ENCODE measurements at places on chromosomes 1 and 21.
A peak's percentile ranks its signal among the peaks of the same experiment; 100 is the strongest.

DNA sequence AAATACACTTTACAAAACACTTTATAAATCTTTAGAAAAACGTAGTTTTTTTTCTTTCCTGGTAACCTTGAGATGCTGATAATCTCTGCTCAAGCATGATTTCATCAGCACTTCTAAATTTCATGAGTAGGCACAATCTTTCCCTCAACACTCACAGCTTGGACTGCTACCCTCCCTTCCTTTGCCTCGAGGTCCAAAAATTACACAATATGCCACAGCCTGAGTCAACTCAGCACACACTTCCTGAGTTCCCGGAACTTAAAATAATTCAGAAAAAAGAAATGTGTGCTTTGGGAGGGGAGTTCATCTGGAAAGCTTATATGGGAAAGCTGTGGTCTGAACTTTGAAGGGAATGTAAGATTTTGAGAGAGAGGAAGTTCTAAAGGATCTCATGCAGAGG, 5.9 kb downstream of the CLCA2 start:
- no peak for DNase-seq

DNA sequence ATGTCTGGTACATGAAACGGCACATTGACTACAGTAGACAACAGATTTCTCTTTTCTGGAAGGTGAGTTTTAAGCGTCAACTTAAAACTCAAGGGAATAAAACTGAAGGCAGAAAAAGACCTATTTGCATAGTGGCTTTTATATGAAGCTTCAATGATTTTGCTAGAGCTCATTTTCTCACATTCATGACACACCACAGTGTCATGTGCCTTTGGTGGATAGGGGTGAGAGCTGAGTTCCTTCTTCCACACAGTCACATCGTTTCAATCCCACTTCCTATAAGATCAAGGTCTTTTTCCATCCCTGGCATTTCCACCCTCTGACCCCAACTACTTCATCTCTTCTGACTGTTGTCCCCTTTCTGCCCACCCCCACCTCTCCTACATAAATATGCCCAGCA, 31.0 kb downstream of the IL12RB2 start:
- no peak for DNase-seq

DNA sequence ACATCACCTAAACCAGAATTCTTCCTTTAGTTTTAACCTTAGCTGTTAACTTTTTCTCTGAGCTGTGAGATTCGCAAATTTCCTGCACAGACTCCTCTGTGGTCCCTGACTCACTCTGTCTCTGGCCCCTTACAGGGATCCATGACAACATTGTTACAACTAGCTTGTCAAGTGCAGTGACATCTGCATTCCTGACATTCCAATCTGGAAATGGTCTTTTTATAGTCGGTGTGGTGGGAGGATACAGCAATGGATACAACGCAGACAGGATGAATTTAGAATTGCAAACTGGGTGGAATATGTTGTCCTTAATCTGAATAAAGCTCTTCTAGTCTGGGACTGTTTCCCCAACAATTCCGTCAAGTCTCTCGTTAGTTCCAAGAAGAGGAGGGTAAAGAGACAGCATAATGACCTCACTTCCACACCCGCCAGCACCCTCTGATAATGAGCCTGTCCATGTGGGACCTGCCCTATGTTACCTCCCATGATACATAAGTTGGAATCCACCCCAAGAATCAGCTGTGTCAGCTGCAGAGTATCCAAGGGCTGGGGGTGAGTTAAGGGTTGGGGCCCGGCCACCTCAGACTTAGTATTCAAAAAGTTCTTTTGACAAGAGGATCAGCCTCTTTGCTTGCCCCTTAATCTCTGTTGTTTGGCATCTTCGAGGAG, 49.4 kb downstream of the ILDR2 start:
- DNase-seq, result no peak

- no peak for DNase-seq
Measured at GRCh38 chr1:244674446-244674845, 21.5 kb downstream of the DESI2 start.

- no peak for DNase-seq
Measured at GRCh38 chr1:45205011-45205909, 1.1 kb downstream of the ZSWIM5 start.

GRCh38 chr1:55604179-55604578, 389.0 kb upstream of the USP24 start:
- no peak for DNase-seq

DNA sequence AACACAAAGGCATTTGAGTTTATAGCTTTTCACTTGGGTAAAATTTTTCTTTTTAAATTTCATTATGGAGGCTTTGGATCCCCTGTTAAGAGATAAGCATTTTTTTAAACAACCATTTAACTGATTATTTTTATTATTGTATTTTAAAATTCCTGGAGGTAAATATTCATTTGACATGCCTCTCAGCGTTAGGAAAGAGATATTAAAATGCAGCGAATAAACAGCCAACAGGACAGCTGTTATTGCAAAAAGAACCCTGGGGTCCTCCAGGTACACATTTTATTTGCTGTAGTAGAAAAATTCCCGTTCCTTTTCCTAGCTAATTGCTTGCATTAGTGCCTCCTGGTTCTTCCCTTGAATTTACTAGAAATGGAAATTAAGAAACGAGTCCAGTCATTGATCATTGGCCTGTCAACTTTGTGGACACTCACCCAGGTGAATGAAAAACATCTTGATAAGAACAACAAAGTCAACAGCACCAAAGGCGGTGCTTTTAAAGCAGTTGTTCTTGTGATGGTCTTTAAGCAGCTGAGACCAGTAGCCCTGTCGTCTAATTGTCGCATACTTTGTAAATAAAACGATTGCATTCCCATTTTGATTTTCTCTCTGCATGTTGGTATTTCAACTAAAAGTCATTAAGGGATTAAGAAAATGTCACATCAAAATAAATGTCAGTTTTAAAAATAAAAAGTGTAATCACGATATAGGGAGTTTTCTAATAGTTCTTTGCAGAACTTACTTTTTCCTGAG, 282.4 kb downstream of the GRIK1 start:
- no peak for DNase-seq

DNA sequence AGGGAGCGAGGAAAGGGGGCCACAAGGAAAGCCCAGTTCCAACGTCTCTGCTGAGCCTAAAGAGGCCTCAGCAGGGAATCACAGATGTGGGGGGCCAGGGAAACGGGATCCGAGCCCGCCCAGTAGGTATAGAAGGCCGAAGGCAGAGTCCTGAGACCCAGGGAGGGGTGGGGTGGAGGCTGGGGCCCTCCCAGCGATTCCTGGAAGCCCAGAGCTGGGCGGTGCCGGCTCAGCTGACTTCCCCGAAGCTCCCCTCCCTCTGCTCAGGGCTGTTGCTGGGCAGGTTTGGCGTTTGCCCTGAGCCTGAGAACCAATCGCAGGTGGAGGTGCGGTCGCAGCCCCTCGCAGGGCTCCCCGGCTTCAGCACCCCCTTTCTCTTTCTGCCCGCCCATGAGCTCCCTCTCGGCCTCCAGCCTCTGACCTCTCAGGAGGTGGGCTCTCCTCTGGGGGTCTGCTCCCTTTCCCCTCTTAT, 12.8 kb downstream of the ADAMTSL4 start:
- peak; percentile 67 for DNase-seq

- DNase-seq, result no peak
Measured at GRCh38 chr1:18908911-18909771, 6.8 kb upstream of the ALDH4A1 start.

DNA sequence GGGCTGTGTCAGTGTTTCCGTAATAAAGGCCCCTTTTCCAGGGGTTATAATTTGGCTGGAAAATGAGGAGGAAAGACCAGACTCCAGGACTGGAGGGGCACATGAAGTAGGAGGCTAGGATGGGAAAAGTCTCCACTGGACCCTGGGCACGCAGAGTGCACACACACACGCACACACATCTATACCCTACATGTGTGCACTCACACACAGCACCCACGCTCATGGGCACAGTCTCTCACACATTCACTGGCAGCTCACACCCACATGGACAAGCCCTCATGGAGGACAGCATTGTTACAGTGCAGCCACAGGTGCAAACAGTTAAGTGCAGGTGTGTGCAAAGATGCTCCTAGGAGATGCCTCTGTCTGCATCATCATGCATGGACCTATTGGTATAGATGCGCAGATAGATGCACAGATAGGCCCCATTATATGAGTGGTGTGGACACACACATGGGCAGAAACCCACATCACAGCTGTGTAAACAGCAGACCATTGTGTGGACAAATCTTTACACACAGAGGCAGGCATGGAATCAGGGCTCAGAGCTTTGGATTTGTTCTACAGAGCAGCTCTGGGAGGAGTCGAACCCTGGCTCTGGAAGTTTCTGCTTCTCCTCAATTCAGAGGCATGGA, 9.1 kb upstream of the RUNX3 start:
- no peak for DNase-seq

GRCh38 chr21:28671549-28672195, 321.0 kb downstream of the LTN1 start:
- DNase-seq, result no peak

- DNase-seq, result no peak
Measured at GRCh38 chr21:33230545-33231324, 997 bp downstream of the IFNAR2 start.

Measured in activated CD8-positive, alpha-beta memory T cell treated with anti-CD3 and anti-CD28 coated beads for 4 hours (primary cell).